T-cell (primary cell): ENCODE measurements at places on chromosomes 13 and 19.

- H3K27me3 ChIP-seq, result no peaks in the 10 kb centered on the region
- H3K4me1 ChIP-seq, result no peaks in the 10 kb centered on the region
- no peaks in the 10 kb centered on the region for H3K36me3 ChIP-seq
- H3K27ac ChIP-seq, result no peak overlapping the region
- DNase-seq, result no peak
Observed at GRCh38 chr13:86585835-86586234, 786.6 kb upstream of the SLITRK6 start.

- no peaks in the 10 kb centered on the region for H3K36me3 ChIP-seq
- no peaks in the 10 kb centered on the region for H3K27me3 ChIP-seq
- DNase-seq, result no peak
Observed at GRCh38 chr13:50241479-50241878, 226.2 kb downstream of the KCNRG start.

- H3K27ac ChIP-seq, result no peak overlapping the region
- H3K4me1 ChIP-seq, result no peaks in the 10 kb centered on the region
- DNase-seq, result no peak
- H3K36me3 ChIP-seq, result no peaks in the 10 kb centered on the region
- H3K27me3 ChIP-seq, result peaks cover 3% of the 10 kb centered on the region
- H3K4me3 ChIP-seq, result no peak overlapping the region
Observed at GRCh38 chr13:36385489-36385888, 39.3 kb upstream of the SPART start.

DNA sequence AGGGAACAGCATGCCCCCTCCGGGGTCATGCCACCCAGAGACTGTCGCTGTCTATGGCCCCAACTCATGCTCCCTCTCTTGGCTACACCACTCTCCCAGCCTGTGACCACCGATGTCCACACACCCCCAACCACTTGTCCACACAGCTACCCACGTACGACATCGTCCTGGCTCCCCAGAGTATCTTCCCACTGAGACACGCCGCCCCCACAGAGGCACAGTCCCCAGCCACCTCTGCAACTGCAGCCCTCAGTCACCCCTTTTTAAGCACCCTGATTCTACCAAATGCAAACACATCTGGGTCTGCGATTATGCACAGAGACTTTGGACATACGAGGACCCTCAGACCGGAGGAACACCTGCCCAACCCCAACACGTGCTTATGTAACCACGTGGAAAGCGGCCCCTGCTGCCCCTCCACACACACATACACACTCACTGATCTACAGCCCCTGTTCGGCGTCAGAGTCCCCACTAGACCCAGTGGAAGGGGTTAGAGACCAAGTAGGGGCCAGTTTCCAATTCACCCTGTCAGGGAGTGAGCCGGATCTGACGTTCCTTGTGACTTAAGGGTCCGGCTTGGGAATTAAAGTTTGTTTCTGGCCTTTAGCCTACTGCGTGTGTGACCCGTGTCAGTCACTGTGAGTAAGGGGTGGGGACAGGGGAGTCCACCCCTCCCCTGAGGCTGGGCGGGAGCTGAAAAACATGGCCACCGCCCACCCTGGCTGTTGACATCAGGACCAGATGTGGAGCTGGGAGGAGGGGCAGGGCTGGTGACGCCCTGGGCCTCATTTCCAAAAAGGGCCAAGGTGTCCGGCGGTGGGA is 11.9 kb upstream of the AXL start:
- no peaks in the 10 kb centered on the region for H3K4me1 ChIP-seq
- no peak for DNase-seq
- no peaks in the 10 kb centered on the region for H3K36me3 ChIP-seq
- H3K27ac ChIP-seq, result no peak overlapping the region
- H3K4me3 ChIP-seq, result no peak overlapping the region

GRCh38 chr19:54521022-54521859 is 18.6 kb downstream of the LAIR2 start:
- H3K27ac ChIP-seq, result no peak overlapping the region
- no peaks in the 10 kb centered on the region for H3K27me3 ChIP-seq
- H3K4me3 ChIP-seq, result no peak overlapping the region
- H3K36me3 ChIP-seq, result no peaks in the 10 kb centered on the region

DNA sequence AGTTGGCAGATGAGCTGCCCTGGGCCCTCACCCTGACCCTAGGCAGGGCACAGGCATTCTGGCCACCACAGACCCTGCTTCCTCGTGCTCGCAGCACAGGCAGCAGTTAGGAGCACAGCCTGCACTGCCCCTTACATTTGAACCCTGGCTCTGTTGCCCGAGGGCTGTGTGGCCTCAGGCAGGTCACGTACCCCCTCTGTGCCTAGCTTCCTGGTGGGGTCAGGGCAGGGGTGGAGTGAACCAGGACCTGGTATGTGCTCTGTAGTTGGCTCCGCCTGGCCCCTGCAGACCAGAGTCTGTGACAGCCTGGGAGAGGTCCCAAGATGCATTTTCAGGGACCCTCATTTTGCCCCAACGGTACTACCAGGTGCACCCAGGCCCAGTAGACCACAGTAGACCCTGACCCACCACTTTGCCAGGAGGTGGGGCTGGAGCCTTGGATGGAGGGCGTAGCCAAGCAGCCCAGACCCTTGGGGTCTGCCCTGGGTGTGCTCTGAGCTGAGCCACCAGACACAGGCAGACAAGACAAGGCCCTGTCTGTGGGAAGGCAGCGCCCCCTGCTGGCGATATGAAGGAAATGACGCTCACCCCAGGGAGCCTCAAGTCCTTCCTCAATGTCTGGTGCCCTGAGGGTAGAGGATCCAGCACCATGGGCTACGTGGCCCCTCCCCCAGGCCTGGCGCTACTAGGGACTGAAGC is 9.1 kb downstream of the LYL1 start:
- peak; percentile 79 for DNase-seq
- no peak overlapping the region for H3K4me3 ChIP-seq
- H3K27ac ChIP-seq, result no peak overlapping the region

GRCh38 chr19:17967257-17968051 is 547 bp downstream of the KCNN1 start:
- peaks cover 79% of the 10 kb centered on the region for H3K27me3 ChIP-seq
- H3K4me1 ChIP-seq, result peaks cover 11% of the 10 kb centered on the region
- no peak for DNase-seq
- H3K27ac ChIP-seq, result no peak overlapping the region

- H3K4me3 ChIP-seq, result no peak overlapping the region
- no peaks in the 10 kb centered on the region for H3K4me1 ChIP-seq
- peaks cover 5% of the 10 kb centered on the region for H3K27me3 ChIP-seq
- DNase-seq, result no peak
- no peaks in the 10 kb centered on the region for H3K36me3 ChIP-seq
Observed at GRCh38 chr19:31232871-31233270, 116.4 kb downstream of the TSHZ3 start.

DNA sequence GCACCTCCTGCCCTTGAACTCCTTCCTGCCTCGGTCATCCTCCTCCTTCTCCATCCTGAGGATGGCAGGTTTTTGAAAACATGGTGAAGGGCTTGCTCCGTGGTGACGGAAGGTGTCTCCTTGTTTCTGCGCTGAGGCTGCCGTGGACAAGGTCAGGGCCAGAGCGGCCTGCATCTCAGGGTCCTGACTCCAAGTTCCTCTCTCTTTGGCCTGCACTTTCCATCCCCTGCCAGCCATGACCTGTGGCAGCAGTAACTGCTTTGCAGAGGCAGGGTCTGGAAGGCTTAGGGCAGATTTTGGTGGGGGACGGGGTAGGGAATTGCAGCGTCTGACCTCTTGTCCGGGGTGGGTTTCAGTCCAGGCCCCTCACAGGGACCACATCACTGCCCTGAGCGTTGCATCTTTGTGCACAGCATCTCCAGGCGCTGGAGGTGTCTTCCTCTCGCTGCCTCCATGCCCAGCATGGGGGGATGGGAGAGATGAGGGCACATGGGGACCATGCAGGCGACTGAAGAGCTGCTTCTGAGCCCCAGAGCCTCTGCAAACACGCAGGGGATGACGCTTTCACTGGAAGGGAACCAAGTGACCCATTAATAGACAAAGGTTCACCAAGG is 216.8 kb downstream of the TEX29 start:
- no peak overlapping the region for H3K27ac ChIP-seq
- H3K27me3 ChIP-seq, result peaks cover 20% of the 10 kb centered on the region
- no peak for DNase-seq
- no peak overlapping the region for H3K4me3 ChIP-seq
- no peaks in the 10 kb centered on the region for H3K36me3 ChIP-seq
- H3K4me1 ChIP-seq, result no peaks in the 10 kb centered on the region

DNA sequence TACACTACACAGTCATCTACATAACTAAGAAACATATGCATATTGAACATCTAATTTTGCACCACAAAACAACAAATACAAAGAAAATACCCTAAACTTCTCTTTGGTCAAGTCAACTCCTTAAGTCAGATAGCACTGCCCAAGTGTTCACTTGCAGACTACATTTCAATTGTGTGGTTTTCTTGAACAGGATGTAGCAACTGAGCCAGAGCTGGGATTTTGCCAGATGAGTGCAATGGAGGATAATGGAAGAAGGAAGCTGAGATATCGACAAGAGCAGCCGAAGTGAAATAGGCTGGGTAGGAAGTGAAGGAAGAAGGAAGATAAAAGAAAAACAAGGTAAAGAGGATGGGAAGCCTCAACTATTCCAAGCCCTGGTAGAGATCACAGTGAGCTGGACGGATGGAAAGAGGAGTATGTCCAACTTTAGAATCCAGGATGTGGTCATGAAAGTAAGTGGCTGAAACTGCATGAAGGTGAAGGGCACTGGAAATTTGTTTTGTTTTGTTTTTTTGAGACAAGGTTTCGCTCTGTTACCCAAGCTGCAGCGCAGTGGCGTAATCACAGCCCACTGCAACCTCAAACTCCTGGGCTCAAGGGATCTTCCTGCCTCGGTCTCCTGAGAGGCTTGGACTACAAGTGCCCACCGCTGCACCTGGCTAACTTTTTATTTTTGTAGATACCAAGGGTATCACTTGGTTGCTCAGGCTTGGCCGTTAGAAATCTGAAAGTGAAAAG is 15.0 kb downstream of the NUFIP1 start:
- H3K27ac ChIP-seq, result no peak overlapping the region
- H3K4me3 ChIP-seq, result no peak overlapping the region
- peaks cover 5% of the 10 kb centered on the region for H3K36me3 ChIP-seq
- H3K4me1 ChIP-seq, result no peaks in the 10 kb centered on the region

DNA sequence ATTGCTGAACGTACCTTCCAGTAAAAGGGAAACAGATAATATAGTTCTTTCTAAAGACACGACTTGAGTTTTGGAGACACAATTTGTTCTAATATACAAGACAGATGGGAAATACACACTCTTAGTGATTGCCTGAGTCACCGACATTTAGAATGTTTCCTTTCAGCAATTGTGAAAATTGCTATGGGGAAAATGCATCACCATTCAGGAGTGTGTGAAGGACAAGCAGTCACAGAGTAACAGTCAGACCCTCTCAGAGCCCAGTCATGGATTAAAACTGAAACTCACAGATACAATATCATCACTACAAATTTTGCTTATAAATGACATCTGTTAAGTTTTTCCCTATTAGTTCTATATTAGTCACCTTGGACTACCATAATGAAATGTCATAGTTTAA is 286.1 kb downstream of the SPRY2 start:
- H3K27ac ChIP-seq, result no peak overlapping the region
- no peaks in the 10 kb centered on the region for H3K36me3 ChIP-seq
- DNase-seq, result no peak
- no peaks in the 10 kb centered on the region for H3K27me3 ChIP-seq
- H3K4me1 ChIP-seq, result no peaks in the 10 kb centered on the region
- no peak overlapping the region for H3K4me3 ChIP-seq

DNA sequence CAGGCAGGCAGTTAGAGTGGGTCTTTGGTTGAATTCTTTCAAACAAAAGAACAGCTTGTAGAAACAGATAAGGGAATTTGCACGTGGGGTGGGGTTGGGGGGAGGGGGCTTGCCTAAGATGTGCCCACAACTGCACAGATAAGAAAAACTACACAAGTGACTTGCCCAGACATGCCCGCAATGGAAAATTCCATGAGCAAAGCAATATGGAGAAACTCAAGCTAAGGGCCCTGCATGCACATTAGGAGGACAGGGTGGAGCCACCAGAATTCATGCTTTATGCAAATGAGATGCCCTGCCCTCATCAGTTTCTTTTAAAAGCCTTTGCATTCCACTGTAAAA is 755.6 kb upstream of the MIR17HG start:
- H3K36me3 ChIP-seq, result no peaks in the 10 kb centered on the region
- H3K27ac ChIP-seq, result no peak overlapping the region
- DNase-seq, result no peak
- H3K27me3 ChIP-seq, result no peaks in the 10 kb centered on the region
- H3K4me3 ChIP-seq, result no peak overlapping the region

DNA sequence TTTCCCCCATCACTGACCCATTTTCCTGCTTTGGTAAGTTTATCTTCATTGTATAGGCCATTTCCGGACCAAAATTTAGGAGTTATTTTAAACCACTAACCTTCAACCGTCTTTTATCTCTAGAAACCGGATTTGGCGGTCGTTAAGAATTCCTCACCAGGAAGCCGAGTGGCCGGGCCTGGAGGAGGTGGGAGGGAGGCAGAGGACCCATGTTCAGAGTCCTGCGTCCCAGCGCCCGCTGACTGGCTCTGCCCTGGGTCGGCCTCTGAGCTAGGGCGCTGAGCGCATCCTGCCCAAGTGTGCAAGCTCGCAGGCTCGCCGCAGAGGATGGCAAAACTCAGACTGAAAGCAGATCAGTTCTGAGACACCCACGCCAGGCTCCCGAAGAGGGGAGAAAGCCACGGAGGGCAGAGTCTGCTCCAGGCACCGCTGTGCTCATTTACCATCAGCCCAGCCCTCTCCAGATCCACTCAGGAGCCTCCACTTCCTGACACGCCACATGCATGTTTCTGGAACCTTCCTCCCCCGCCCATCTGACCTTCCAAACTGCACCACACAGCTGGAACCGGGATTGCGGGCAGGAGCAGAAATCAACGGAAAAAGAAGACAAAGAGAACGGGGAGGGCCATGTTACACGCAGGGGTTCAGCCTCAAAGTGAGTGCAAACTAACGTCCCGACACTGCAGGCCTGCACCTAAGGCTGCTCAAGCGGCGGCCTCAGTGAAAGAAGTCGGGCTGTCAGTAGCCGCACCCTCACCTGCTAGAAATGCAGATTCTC is 8.3 kb downstream of the COL4A1 start:
- H3K4me1 ChIP-seq, result no peaks in the 10 kb centered on the region
- no peak overlapping the region for H3K4me3 ChIP-seq
- H3K36me3 ChIP-seq, result no peaks in the 10 kb centered on the region
- H3K27me3 ChIP-seq, result peaks cover 35% of the 10 kb centered on the region
- DNase-seq, result no peak

DNA sequence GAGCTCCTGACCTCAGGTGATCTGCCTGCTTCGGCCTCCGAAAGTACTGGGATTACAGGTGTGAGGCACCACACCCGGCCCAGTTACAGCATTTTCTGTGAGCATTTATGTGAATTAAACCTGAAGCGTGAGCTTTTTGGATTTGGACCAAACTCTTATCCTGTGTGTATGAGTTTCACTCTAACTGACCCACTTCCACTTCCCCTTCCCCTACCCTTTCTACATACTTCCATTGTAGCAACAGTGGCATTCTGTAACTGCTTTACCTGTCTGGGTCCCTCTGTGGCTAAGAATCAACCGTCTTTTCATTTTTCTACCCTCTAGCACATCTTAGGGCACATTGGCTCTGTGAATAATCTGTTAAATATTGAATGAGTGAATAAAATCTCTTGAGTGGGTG is 16.2 kb downstream of the FRY start:
- H3K36me3 ChIP-seq, result no peaks in the 10 kb centered on the region
- no peaks in the 10 kb centered on the region for H3K27me3 ChIP-seq
- no peak for DNase-seq
- peaks cover 4% of the 10 kb centered on the region for H3K4me1 ChIP-seq
- H3K4me3 ChIP-seq, result no peak overlapping the region
- no peak overlapping the region for H3K27ac ChIP-seq
